ENCODE measurements at places on chromosomes 3 and 15.
A peak's percentile ranks its signal among the peaks of the same experiment; 100 is the strongest.

- DNase-seq = no peak
Measured at GRCh38 chr15:92092289-92093105, 239.0 kb downstream of the SLCO3A1 start.

DNA sequence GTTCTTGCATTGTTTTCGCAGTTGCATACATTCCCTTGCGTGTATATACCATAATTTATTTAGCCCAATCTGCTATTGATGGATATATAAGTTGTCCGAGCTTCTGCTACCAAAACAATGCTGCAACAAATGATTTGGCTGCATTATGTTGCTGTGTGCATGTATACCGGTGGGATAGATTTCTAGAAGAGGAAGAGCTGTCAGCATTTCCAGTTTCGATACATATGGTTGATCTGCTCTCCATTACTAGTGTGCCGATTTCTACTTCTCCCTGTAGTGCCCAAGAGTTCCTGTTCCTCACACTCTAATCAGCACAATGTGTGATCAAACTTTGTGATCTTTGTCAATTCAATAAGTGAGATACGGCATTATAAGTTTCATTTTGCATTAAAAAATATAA, 92.8 kb upstream of the NMNAT3 start:
- DNase-seq = no peak

- no peak for DNase-seq
Measured at GRCh38 chr3:50236484-50237132, 604 bp downstream of the GNAI2 start.

- no peak for DNase-seq
Measured at GRCh38 chr3:159266779-159267178, 464.9 kb downstream of the MFSD1 start.

- DNase-seq = no peak
Measured at GRCh38 chr15:47184908-47185801, 532.1 kb upstream of the SEMA6D start.

- DNase-seq = peak; percentile 20
Measured at GRCh38 chr15:65869954-65870871, 922 bp downstream of the RAB11A start.

- no peak for DNase-seq
Measured at GRCh38 chr15:93709708-93710107, 521.7 kb upstream of the MCTP2 start.

DNA sequence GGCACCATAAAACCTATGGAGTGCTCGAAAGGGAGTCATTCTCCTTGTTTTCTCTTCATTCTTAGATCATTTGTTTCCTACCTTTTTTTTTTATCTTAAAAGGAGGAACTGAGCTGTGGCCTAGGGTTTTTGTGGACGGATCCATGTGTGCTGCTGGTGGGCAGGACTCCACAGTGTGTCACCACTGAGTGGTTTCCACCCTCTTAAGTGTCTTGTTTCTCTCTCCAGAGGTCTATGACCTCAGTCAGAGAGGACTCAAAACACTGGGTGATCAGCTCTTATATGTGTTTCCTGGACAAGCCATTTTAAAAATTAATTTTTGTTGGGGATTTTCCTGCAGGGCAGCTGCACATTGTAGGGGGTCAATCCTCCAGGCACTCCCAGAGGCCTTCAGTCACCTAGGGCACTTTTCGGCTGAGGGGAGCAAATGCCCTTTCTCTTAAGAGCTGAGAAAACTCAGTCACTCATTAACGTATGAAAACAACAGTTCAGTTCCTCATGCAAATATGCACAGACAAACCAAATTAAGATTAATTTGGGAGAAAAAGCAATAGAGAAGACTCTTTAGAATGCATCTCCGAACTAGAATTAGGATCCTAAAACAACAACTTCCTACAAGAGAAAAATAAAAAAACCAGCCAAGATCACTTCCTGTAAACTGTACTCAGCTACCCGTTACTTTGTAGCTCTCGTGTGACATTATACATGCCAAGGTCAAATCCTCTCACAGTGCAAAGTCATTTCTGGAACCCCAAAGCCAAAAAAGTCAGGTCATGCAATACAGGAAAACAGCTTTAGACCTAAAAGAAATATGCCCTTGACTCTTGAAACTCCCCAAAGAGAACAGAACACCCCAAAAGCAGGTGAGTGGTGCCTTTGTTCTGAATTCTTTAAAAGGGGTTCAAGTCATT, 27.6 kb upstream of the FAM3D start:
- no peak for DNase-seq

- DNase-seq = no peak
Measured at GRCh38 chr3:47533481-47533880, 20.0 kb upstream of the ELP6 start.

DNA sequence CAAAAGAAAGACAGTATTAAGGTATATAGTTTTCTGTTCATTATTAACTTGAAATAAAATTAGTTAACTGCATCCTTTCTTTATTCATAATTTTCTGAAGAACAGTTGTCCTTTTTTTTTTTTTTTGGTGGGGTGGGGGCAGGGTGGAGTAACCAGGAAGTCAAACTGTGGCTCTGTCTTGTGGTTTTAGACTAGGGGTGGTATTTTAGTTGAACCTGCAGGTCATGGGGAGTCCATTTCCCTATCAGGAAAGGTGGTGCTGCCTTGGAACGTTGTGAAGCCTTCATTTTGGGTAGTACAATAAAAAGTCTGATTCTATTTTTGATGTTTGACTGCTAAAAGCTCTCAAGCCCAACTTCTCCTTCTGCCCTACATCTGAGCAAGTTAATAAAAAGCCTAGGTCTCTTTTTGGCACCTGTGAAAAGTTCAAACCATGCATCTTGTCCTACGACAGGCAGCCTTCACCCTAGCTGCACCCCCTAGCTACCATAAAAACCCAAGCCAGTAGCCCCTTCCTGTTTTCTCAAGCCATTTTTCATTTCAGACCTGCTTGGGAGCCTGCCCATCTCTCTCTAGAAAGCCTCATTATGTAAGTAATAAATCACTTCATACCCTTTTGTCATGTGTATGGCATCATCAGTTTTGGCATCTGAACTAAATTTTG, 31.2 kb upstream of the RIOX2 start:
- DNase-seq = no peak

DNA sequence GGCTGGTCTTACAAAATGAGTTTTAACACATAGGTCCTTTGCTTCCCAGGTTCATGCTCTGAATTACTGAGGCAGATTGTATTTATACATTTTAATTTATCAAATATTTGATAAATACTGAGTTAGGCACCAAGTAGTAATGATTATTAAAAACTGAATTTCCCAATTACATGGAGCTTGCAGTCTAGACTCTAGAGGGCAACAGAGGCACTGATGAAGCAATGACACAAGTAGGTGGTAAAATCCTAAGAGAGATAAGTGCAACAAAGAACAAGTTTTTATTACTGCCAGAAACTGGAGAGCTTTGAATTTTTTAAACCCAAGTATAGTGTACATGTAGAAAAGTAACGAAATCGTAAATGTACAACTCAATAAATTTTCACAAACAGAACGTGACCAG, 406.2 kb upstream of the RARB start:
- DNase-seq = no peak

DNA sequence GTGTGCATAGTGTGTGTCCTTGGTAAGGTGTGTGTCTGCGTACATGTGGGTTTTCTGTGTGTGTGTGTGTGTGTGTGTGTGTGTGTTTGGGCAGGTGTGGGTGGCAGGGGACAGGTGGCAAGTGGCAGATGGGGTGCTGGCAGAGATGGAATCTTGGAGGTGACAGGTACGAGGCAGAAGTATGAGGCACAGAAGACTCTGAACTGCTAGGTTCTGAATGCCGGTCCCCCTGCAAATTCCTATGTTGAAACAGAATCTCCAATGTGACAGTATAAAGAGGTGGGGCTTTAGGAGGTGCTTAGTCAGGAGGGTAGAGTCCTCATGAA, 29.8 kb downstream of the SRPRB start:
- DNase-seq = no peak

GRCh38 chr3:32340039-32340438, 51.6 kb upstream of the CMTM7 start:
- no peak for DNase-seq

- DNase-seq = no peak
Measured at GRCh38 chr3:40265181-40265580, 44.3 kb upstream of the EIF1B start.

DNA sequence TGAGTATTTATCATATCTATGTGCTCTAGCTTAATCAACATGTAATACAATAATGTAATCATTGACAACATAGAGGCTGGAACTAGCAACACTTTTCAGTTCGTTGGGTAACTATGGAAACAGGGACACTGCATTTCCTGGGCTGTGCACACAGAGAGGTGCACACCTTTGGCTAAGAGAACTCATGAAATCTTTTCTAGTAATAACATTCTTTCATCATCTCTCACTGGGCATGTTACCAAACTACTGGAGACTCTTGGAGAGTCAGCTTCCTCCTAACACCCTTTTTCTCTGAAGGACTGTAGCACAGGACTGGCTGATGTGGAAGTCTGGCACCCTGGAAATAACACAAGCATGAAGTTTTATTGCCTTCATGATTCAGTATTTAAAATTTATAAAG, 135.6 kb downstream of the KCNMB2 start:
- DNase-seq = no peak

GRCh38 chr3:143648708-143649107, 199.6 kb downstream of the SLC9A9 start:
- DNase-seq = no peak

DNA sequence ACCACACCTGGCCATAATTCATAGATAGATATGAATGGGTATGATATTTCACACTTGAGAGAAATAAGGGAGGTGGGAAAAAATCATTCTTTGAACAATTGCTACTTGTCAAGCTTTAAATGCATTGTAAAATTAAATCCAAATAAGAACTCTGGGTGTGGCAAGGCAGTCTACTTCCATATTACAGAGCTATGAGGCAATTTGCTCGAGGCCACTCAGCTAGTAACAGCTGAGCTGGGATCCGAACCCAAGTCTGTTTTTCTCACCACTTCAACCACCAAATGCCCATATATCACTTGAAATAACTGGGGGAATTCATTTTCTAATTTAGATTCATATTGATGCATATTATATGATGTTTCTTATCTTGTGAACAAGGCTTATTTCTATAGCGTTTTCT, 482.2 kb upstream of the ADAMTS9 start:
- DNase-seq = no peak

- no peak for DNase-seq
Measured at GRCh38 chr3:148948913-148949657, 42.3 kb upstream of the GYG1 start.

- no peak for DNase-seq
Measured at GRCh38 chr3:71684757-71685386, 40.3 kb downstream of the EIF4E3 start.

DNA sequence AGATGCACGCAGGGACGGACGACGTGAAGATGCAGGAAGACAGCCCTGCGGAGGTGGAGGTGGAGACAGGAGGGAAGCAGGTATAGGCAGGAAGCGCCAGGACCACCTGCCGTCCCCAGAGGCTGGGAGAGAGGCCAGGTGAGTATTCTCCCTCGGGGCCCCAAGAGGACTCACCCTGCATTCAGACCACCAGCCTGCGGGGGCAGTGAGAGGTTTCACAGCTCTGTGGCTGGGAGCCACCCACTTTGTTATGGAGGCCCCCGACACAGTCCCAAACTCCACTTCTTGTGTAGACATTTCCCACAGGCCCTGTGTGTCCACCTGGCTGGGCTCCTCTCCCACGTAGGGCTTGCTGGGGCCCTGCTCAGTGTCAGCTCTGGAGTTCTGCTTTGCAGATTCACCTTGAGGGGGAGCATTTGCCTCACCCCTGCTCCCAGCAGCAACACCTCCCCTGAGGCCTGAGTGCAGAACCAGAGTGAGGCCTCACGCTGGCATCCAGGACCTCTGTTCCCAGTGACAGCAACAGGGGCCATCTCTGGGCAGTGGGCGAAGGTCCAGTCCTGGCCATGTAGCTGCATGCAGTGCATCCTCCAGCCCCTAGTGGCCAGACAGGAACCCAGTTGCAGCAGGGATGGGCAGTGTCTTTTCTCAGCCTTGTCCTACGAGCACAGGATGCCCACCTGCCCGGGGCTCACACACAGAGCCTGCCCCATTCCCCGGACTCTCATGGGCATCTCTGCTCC, 119.4 kb upstream of the IQSEC1 start:
- DNase-seq = no peak

GRCh38 chr3:97954228-97954827, 17.9 kb downstream of the RIOX2 start:
- DNase-seq = no peak

DNA sequence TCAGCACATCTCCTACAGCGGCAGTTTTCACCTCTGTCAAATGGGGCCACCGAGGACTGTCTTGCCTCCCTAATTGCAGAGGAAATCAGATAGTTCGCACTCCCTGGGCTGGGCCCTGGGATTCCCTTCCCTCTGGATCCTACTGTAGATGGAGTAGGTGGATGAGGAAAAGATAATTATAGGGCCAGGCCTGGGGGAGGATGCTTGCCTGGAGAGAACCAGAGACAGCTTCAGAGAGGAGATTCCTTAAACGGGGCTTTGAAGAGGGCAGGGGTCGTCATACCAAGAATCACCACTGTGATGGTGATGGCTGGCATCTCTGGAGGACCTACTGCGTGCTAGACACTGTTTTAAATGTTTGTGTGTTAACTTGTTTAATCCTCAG, 50.8 kb upstream of the SLC6A6 start:
- no peak for DNase-seq

- DNase-seq = no peak
Measured at GRCh38 chr3:52433328-52433995, 11.4 kb downstream of the SEMA3G start.

GRCh38 chr15:31483053-31483985, 156.7 kb downstream of the KLF13 start:
- DNase-seq = peak; percentile 25

DNA sequence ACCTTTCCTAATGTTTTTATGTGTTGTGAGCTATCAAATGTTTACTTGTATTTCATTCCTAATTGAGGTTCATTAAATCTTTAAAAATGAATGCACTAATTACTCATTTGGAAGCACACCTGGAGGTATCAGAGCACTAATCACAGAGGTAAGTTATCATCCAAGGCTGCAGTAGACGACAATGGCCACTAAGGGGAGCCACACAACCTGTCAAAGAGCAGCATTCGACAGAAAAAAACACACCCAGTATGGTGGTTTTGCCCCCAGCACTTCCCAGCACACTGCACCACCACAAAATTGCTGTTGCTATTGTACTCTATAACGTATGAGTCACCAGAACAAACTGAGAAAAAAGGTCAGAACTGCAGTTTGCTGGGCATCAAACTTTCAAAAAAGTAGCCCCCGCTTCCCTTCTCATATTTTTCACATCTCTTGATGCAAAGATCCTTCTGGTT, 205.9 kb upstream of the IGF1R start:
- DNase-seq = peak; percentile 29

- no peak for DNase-seq
Measured at GRCh38 chr3:124601190-124601589, 129.1 kb upstream of the UMPS start.

DNA sequence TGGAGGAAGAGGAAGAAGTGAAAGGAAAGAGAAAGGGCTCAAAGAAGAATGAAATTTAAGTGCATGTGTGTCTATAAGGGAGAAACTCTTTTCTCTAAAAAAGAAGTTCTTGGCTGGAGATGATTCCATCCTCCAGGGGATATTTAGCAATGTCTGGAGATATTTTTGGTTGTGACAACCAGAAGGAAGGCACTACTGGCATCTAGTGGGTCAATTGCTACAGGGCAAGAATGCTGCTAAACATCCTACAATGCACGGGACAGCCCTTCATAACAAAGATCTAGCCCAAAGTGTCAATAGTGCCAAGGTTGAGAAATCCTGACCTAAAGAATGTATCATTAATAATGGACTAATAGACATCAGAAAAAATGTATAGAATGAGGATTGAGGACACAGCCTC, 57.4 kb upstream of the ST3GAL6 start:
- no peak for DNase-seq
